HuH-7 (cell line): ENCODE measurements at places on chromosomes 2 and 18.

DNA sequence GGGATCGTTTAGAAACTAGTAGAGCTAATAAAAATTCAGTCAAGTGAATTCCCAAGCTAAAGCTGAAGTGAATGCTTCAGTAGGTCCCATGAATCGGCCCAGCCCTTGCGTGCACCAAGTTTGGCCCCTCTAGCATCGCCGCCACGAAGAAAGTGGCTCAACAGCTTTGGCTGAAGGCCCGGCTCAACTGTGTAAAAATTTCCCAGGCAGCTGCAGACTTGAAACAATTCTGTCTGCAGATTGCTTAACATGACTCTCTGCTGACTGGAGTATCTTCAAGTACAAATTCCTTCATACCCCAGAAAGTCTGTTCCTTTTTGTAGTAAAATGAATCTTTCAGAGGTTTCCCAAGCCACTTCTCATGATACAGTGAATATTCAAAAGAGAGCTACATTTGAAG, 32.7 kb downstream of the ALMS1 start:
- no peak for DNase-seq

- no peak for DNase-seq
These were observed 70.9 kb downstream of the MTCL1 start for GRCh38 chr18:8776013-8776943.

DNA sequence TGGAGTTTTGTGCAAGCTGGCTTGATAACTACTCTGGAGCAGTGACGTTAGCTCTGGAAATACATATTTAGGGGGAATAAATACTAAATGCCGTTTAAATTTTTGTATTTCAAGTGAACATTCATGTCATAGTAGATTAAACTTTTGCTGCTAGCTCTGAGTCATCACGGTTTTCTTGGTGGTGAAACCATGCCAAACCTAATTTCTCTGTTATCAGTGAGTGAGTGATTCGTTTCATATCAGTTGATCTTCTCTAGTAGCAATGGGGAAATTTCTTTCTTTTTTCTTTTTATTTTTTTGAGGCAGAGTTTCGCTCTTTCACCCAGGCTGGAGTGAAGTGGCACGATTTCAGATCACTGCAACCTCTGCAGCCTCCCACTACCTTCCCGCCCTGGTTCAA, 211.1 kb downstream of the PTPRM start:
- no peak for DNase-seq

GRCh38 chr2:200179151-200179550, 127.3 kb upstream of the SPATS2L start:
- DNase-seq, result no peak

DNA sequence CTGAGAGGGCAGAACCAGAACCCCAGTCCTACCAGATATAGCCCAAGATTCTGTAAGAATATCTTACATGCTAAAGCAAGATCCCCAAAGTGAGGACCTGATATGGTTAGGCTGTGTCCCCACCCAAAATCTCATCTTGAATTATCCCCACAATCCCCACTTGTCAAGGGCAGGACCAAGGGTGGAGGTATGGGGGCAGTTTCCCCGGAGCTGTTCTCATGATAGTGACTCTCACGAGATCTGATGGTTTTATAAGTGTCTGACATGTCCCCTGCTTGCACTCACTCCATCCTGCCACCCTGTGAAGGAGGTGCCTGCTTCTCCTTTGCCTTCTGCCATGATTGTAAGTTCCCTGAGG, 19.9 kb downstream of the TTC32 start:
- DNase-seq, result no peak

DNA sequence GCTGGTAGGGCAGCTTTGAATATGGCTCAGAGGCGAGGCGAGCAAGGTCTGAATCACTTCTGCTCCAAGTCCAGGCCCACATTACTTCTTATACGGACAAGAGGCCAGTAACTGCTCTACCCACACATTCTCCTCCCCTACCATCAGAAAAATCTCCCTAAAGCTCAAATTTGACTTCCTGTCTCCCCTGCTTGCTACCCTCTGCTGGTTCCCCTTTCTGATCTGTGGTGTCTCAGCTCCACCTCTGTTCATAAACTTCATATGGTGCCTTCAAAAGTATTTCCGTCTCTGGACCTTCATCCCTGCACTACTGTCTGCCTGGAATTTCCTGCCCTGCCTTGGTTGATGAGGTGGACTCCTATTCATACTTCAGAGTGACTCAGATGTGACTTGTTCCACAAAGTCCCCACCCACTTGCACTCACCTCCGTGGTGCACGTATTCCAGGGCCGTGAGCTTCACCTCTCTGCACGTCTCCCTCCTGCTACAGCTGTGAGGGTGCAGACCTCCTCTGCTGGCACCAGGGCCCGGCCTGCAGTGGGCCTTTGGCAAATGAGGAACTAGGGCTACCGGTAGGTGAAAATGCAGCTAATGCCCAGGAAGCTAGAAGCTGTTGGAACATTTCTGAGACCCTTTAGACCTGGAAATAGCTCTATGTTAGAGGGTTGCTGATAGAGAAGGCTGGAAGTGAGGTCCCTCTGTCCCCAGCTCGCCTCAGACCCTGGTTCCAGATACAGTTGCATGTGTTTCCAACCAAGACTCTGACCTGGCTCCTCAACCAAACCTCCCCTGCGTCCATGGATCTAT, 24.6 kb upstream of the KCMF1 start:
- no peak for DNase-seq

- no peak for DNase-seq
These were observed 25.5 kb downstream of the VRK2 start for GRCh38 chr2:58072102-58072501.
